Lower lobe of right lung (tissue), 2 donors: ENCODE measurements at places on chromosomes 1 and 21. TPM values are rescaled to one million over a fixed set of nuclear protein-coding genes. Genes with fewer than 3 reads are reported as not detected.

- H3K4me1 ChIP-seq = no peaks in the 10 kb centered on the region
- no peak overlapping the region for H3K27ac ChIP-seq
- no peaks in the 10 kb centered on the region for H3K27me3 ChIP-seq
Observed at GRCh38 chr21:27722095-27722494, 755.2 kb upstream of the ADAMTS5 start.

DNA sequence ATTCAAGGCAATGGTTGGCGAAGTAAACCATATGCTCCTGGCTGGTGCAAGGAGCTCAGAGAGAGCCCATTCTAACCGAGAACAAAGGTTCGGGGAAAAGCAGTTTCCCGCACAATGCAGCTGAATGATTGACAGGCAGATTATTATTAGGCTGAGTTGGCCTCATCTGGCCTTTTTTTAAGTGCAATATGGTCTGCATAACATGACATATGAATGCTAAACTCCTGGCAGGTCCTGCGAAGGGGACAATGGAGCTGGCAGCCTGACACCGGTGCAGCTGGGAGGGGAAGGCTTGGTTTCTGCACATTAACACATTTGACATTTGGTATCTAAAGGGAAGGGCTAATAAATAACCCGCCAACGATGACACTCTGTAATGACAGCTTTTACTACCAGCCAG, 92.0 kb downstream of the MIS18A start:
- no peaks in the 10 kb centered on the region for H3K4me1 ChIP-seq
- DNase-seq = no peak
- no peak overlapping the region for H3K27ac ChIP-seq
- H3K27me3 ChIP-seq = no peaks in the 10 kb centered on the region

DNA sequence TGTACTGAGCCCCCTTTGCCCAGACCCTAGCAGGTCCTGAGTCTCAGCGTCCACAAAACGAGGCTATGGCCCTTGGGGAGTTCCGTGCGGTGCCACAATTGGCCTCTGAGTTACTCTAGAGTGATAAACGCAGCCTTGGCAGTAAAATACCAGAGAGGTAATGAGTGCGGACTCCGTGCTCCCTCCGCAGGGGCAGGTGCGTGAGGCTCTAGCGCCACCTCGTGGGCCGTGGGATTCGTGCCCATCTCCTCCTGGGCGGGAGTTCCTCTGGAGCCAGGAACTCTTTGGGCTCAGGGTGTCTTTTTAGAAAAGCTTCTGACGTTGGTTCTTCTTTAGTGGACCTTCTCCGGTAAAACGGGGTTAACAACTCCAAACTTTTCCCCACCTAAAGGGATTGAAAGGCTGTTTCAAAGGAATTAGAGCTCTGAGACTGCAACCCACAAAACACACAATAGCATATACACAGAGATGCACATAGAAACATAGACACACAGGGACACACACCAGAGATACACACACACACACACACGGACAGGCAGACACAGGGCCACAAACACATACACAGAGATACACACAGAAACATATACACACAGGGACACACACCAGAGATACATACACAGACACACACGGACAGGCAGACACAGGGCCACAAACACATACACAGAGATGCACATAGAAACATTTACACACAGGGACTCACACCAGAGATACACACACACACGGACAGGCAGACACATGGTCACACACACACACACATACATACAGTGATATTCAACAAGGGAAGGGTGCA, 99.4 kb downstream of the KCNJ15 start:
- peak; percentile 88 for DNase-seq
- peaks cover 21% of the 10 kb centered on the region for H3K4me1 ChIP-seq
- H3K27me3 ChIP-seq = no peaks in the 10 kb centered on the region
- H3K36me3 ChIP-seq = no peaks in the 10 kb centered on the region
- no peak overlapping the region for H3K4me3 ChIP-seq

- DNase-seq = no peak
- no peak overlapping the region for H3K4me3 ChIP-seq
- peaks cover 14% of the 10 kb centered on the region for H3K36me3 ChIP-seq
- no peaks in the 10 kb centered on the region for H3K27me3 ChIP-seq
- H3K4me1 ChIP-seq = no peaks in the 10 kb centered on the region
Observed at GRCh38 chr1:10613861-10614260, 139.1 kb downstream of the PEX14 start.

DNA sequence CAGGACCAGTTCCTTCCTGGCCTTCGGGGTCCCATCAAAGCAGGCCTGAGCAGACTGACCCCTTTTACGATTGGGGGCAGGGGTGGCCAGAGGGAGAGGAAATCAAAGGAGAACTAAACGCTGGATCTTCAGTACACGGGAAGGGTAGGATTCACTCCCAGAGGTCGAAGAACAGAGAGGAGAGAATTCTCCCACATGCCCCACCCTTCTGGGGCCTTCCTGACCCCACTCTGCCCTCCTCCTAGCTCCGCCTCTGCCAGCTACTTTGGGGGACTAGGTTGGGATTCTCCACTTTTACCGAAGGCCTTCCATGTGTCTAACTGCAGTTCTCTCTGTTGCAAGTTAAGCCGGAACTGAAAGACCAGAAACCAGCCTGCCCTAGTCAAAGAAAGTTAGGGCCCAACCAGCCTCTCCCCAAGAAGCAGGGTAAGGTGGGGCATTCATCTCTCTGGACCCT, 654 bp upstream of the ARHGEF2 start:
- H3K27ac ChIP-seq = peak overlapping the region; percentile 93
- no peak for DNase-seq
- H3K4me1 ChIP-seq = peaks cover 76% of the 10 kb centered on the region
- peak overlapping the region; percentile 94 for H3K4me3 ChIP-seq

DNA sequence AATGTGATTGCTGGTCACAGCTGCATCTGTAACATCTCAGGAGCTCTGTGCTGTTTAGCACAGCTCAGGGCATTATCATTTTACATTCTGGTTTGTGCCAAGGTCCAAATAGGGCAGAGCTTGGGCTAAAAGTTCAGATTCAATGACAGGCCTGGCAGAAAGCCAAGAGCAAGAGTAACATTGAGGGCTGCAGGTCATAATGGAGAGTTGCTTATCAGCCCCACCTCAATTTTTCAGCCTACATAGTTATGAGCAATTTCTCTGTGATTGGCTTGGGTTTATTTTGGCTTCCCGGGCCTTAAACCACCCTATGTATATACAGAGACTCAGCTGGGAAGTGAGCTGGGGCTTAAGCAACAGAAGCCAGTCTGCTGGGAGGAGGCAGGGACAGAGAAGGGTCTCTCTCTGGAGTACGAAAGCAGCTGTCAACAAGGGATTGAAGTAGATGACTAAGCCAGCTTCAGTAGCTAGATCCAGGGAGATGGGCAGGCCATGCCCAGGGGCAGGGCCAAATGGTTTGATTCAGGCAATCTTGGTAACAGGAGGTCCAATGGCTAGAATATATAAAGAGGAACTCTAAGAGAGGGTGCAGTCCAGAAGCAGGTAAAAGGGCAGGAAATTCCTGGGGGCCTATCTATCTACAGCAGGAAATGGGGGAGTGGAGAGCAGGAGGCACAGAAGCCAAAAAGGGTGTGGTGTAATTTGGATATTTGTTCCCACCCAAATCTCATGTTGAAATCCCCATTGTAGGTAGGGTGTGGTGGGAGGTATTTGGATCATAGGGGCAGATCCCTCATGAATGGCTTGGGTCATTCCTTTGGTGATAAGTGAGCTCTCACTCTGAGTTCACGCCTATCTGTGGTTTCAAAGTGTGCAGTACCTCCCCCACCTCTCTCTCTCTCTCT, 49.0 kb downstream of the BRINP2 start:
- H3K27ac ChIP-seq = no peak overlapping the region
- no peaks in the 10 kb centered on the region for H3K36me3 ChIP-seq
- no peaks in the 10 kb centered on the region for H3K27me3 ChIP-seq

DNA sequence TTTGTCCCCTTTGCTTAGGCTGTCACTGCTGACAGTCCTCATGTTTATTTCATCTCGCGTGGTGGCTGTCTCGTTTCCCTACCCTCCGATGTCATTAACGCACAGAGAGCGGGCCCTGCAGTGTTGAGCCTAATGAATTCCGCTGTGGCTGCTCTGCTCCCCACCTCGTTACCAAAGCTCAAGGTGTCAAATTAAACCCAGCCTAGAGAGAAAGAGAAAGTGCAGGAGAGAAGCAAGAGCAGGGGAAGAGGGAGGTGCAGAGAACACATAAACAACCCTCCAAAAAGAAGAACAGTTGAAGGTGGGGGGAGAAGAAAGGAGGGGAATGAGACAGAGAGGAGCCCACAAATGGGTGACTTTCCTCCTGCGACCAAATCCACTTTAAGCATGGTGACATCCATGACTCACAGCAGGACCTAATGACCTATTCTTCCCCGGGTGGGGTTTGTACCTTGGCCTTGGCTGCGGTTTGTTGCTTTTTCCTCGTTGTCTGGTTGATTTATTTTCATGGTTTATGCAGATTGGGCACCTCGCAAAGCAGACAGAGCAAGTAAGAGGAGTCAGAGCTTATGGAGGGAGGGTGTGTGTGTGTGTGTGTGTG, 92.5 kb downstream of the PBX1 start:
- H3K27me3 ChIP-seq = no peaks in the 10 kb centered on the region
- peaks cover 29% of the 10 kb centered on the region for H3K4me1 ChIP-seq
- no peak overlapping the region for H3K27ac ChIP-seq
- no peak overlapping the region for H3K4me3 ChIP-seq

DNA sequence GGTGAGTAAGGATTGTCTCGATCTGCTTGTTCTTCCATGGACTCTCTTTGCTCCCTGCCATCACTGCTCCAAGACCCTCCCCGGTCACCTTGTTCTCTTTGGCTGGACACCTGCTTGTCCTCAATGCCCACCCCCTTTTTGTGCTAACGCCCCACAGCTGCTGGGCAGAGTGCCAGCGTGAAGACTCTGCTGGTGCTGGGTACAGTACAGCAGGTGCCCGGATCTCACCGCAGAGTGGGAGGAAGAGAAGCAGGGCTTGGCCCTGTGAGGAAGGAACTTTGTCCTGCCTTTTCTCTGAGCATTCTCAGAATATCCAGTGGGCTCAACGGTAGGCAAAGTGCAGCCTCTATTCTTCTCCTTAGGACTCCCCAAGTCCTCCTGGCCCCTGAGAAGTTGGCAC, 90.1 kb downstream of the PLXNA2 start:
- H3K4me3 ChIP-seq = no peak overlapping the region
- no peak for DNase-seq
- no peaks in the 10 kb centered on the region for H3K27me3 ChIP-seq
- H3K36me3 ChIP-seq = no peaks in the 10 kb centered on the region
- no peak overlapping the region for H3K27ac ChIP-seq

DNA sequence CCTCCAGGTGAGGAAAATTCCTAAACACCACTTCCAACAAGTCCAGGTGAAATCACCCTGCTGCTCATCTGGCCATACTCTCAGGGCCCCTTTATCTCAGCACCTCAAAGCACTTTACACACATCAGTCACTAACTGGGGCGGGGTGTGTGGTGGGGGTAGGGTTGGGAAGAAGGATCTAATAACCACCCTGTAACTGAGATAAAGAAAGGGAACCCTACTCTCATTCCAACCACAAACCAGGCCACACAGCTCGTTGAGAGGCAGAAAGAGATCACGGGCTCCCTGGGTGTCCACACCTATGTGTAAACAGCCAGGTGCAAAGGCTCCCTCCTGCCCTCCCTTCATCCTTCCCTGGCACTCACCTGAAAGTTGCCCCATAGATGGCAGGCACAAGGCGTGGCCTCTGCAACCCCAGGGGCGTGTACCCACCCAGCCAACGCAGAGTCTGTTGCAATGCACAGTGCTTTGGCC, 20.4 kb downstream of the GPR161 start:
- no peak overlapping the region for H3K4me3 ChIP-seq
- no peaks in the 10 kb centered on the region for H3K36me3 ChIP-seq
- no peaks in the 10 kb centered on the region for H3K4me1 ChIP-seq
- peak; percentile 60 for DNase-seq

- H3K4me3 ChIP-seq = no peak overlapping the region
- no peaks in the 10 kb centered on the region for H3K4me1 ChIP-seq
- DNase-seq = no peak
- no peak overlapping the region for H3K27ac ChIP-seq
- no peaks in the 10 kb centered on the region for H3K36me3 ChIP-seq
Observed at GRCh38 chr1:178506177-178506576, 6.7 kb upstream of the TEX35 start.

GRCh38 chr1:117662667-117663066, 56.8 kb downstream of the TENT5C start:
- H3K4me1 ChIP-seq = peaks cover 15% of the 10 kb centered on the region
- H3K27me3 ChIP-seq = no peaks in the 10 kb centered on the region
- no peak for DNase-seq
- H3K36me3 ChIP-seq = no peaks in the 10 kb centered on the region

DNA sequence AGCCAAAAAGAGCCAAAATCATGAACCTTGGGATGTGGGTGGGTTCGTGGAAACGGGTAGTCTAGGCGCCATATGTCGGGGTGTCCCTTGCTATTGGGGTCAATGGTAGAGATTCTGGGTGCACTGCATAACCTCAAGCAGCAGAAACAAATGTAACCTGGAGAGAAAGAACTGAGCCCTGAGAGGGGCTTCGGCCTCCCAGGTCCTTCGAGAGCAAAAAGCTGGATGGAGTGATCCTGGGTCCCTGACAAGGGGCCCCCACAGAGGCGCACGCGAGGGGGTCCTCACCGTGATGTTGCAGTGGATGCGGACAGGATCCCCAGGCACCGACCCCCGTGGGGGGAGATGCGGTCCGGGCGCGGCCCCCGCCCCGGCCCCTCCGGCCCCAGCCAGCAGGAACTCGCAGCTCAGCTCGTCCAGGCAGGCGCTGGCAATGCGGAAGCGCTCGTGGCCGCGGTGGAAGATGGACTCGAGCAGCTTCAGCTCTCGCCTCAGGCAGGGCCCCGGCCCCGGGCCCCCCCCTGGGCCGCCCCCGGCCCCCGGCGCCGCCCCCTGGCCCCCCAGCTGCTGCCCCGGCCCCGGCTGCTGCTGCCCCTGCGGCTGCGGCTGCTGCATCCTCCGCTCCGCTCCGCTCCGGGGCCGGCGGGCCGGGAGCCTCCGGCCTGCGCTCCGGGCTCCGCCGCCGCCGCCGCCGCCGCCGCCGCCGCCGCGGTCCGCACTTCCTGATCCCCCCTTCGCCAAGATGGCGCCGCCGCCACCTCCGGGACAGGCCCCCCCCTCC, at the start of gene UBE2Q1:
UBE2Q1 (minus strand) TSS at position 724 of the 781 bp plus-strand sequence; CDS start at position 615, 109 bp downstream.
- peak; percentile 82 for DNase-seq
- H3K36me3 ChIP-seq = peaks cover 31% of the 10 kb centered on the region
- H3K27me3 ChIP-seq = no peaks in the 10 kb centered on the region
- peaks cover 35% of the 10 kb centered on the region for H3K4me1 ChIP-seq
- H3K4me3 ChIP-seq = peak within 1 kb of the TSS; percentile 98

GRCh38 chr1:44294588-44295007, 60.5 kb downstream of the ERI3 start:
- no peaks in the 10 kb centered on the region for H3K4me1 ChIP-seq
- no peak overlapping the region for H3K4me3 ChIP-seq
- DNase-seq = no peak
- H3K36me3 ChIP-seq = peaks cover 56% of the 10 kb centered on the region
- no peaks in the 10 kb centered on the region for H3K27me3 ChIP-seq
- no peak overlapping the region for H3K27ac ChIP-seq

GRCh38 chr1:163535807-163536206, 214.1 kb downstream of the NUF2 start:
- H3K27ac ChIP-seq = no peak overlapping the region
- H3K4me3 ChIP-seq = no peak overlapping the region
- H3K27me3 ChIP-seq = no peaks in the 10 kb centered on the region
- H3K36me3 ChIP-seq = no peaks in the 10 kb centered on the region

Gene SLC6A9
- 24.2 TPM for total RNA-seq

Gene ZNF683
- 1.2 TPM for total RNA-seq

Gene OPTC
- total RNA-seq = not detected

Gene CD247
- 8.7 TPM for total RNA-seq

Gene NES
- 39.8 TPM for total RNA-seq

Gene S100A8
- 622 TPM for total RNA-seq

Gene BEND5
- total RNA-seq = 4.3 TPM

Gene MAB21L3
- total RNA-seq = 1.2 TPM

Gene RHCE
- 0.65 TPM for total RNA-seq

Gene SPATA45
- total RNA-seq = not detected

Gene S100A9
- total RNA-seq = 911 TPM

Gene NCF2
- 211 TPM for total RNA-seq

Gene SMPDL3B
- 15.4 TPM for total RNA-seq
